COLO829 (cell line): ENCODE measurements at places on chromosomes 13 and 19.

DNA sequence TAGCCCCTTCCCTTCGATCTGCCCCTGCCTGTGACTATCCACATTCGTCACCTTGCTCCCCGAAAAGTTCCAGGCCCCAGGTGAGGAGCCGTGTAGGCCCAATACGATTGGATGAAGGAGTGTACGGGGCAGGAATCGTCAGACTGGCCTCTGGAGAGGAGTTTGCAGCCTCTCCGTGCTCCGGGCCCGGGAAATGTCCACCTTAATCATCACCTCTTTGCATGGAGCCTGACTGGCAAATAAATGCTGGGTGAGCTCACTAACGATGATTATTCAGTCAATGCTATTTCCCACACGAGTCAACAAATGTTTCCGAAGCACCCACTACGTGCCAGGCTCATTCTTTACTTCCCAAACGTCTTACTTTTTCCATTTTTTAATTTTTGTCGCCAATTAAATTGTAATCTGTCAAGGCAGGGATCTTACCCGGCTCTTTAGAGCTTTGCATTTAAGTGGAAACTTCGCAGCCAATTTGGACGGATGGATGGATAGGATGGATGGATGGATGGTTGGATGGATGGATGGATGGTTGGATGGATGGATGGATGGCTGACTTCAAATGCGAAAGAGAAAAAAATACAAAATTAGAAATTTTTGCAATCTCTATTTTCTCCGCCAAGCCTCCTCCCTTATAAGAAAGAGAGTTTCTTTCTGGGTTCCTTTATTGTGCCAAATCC is 45.8 kb downstream of the TGDS start:
- DNase-seq, result no peak

GRCh38 chr19:29645491-29645867 is 19.8 kb upstream of the PLEKHF1 start:
- DNase-seq, result no peak

DNA sequence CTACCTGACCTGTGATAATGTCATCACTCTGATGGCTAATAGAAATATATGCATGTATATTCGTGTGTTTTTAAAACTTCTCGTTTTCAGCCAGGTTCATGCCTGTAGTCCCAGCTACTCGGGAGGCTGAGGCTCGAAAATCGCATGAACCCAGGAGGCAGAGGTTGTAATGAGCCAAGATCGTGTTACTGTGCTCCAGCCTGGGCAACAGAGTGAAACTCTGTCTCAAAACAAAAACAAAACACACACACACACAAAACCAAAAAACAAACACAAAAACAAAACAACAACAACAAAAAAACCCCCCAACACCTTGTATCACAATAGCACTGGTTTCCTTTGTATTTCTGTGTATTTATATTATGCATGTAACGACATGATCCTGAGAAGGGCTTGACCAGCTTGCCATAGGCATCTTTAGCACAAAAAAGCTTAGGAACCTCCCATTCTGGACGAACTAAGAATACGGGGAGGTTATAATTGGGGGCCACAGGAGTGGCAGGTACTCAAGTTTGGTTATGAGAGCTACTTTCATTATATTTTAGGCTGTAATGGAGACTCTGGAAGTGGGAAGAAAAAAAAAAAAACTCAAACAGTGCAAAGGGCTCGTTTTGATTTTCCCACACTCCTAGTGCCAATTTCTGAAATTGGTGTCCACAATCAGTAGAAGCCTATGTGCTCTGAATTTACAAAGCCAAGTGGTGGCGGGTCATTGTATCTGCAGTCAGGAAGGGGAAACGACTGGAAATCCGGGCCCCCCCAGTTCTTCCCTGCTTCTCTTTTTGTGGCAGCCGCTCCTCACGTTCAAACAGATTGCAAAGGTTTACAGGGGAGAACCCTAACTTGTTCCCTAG is 1.2 kb upstream of the ACP7 start:
- DNase-seq, result no peak

- no peak for DNase-seq
These were observed 29.6 kb upstream of the CEACAM21 start for GRCh38 chr19:41546386-41546789.

- DNase-seq, result no peak
These were observed 28.5 kb downstream of the RFC3 start for GRCh38 chr13:33846303-33847062.

DNA sequence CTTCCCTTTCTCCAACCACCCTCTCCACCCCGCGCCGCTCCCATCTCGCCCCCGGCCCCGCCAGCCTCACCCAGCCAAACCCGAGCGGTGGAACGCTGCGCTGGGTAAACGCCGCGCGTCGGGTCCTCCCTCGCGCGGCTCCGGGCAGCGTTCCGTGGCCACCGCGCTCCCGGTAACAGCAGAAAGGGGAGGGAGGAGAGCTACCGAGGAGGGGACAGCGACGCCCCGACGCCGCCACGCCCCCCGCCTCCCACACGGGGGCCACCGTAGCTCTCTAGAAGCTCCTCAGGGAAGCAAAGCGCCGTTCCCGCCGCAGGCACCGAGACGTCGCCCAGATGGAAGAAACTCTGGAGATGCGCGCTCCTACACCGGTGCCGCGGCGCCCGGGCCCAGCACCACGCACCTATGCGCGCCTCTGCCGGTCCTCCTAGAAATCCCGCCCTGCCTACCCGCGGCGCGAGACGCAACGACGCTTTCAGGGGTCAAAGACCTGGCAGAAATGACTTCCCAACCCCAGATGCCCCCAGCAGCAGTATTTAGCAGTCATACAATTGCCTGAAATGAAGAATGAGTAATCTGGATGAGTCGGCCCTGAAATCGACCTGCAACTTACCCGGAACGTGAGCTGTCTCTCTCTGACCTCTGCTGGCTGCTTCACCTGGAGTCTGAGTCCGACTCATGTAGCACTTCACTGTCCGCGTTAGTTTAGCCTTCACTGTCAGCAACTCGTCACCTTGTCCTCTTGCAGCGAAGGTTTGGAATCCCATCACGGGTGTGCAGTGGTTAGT is at the start of gene RUBCNL:
Gene RUBCNL, minus strand, starts transcription at position 189 of the 788 bp plus-strand sequence. CDS start 14,777 bp downstream, outside the sequence.
- DNase-seq, result no peak

DNA sequence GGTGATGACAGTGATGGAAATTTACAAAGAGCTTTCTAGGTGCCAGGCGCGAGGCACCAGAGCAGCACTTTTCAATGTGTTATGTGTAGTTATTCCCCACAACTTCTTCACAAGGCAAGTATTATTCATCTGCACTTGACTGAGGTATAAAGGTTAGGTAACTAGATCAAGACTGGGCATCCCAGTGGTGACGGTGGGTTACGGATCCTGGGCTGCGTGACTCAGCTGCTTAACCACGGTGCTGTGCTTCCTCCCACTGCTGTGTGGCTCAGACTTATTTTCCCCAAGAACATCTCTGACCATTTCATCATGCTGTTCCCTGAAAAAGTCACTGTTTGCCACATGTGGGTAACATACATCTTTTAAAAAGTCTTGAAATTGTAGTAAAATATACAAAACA is 19.3 kb downstream of the EDDM13 start:
- no peak for DNase-seq

- no peak for DNase-seq
These were observed 50.5 kb downstream of the RFC3 start for GRCh38 chr13:33868343-33868994.

GRCh38 chr13:84607261-84608013 is 725.2 kb upstream of the SLITRK1 start:
- DNase-seq, result no peak

DNA sequence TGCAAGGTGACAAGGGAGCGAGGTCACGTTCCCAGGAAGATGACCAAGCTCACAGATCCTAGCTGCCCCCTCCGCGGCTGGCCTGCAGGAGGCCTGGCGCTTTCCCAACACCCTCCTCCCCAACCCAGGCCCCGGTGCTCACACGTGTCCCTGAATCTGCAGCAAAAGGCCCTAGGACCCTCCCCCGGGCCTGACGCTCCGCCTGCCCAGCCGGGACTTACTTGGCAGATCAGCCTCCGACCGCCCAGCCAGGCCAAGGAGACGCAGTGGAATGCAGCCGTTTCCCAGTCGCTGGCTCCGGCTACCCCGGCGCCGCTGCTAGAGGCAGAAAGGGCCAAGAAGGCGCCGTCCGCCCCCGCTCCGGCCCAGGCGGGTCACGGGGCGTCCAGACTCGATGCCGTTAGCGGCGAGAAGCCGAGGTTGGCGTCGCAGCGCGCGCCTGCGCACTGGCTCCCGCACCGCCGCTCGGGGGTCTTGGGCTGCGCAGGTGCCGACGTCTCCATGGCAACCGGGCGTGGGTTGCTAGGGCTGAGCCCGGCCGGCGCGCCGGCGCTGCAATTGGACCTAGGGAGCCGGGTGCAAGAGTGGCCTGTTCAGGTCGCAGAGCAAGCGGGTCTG is at the start of gene PNMA8A:
Gene PNMA8A, minus strand, starts transcription at position 448 of the 618 bp plus-strand sequence. CDS start 528 bp downstream, outside the sequence.
- no peak for DNase-seq

GRCh38 chr19:37467608-37468090 is 405 bp upstream of the ZNF569 start:
- DNase-seq, result no peak

DNA sequence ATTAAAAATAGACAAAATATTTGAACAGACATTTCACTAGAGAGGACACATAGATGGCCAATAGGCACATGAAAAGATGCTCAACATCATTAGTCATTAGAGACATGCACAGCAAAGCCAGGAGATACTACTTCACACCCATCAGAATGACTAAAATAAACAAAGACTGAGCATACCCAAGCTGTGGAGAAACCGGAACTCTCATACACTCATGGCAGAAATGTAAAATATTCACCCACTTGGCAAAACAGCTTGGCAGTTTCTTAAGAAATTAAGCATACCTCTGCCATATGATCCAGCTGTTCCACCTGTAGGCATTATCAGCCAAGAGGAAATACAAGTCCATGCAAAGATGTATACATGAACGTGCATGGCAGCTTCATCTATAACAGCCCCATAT is 213.4 kb downstream of the TSHZ3 start:
- DNase-seq, result no peak

- DNase-seq, result peak; percentile 84
These were observed 2.8 kb upstream of the CIRBP start for GRCh38 chr19:1266129-1266915.

DNA sequence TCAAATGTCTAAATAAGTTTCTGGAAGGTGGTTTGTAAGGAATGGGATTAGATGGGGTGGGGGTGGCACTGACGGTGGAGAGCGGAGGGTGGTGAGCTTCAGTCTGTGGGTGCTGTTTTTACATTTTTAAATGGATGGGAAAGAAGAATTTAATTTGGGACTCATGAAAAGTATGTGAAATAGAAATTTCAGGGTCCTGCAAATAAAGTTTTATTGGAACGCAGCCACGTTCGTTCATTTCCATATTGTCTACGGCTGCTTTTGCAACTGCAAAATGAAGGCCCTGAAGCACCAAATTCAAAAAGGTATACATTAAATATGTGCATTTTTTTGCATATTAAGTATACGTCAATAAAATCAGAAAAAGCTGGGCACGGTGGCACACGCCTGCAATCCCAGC is 9.9 kb downstream of the KANK2 start:
- no peak for DNase-seq

DNA sequence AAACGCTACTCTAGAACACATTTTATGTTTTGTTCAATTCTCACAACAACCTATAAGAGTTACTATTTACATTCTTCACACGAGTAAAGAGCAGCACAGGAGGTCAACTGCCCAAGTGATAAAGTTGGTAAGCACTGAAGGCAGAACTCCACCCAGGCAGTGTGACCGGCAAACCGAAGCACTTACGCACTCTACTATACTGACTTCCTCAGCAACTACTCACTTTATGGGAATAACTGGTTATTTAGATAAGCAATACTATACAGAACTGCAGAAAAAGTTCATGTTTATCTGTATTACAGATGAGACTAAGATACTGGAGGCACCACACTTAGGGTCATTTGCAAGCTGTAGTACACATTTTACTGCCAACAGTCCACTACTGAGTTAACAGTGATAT is 28.8 kb downstream of the FOXO1 start:
- no peak for DNase-seq

GRCh38 chr13:73419186-73419585 is 360.4 kb downstream of the KLF5 start:
- no peak for DNase-seq

- no peak for DNase-seq
These were observed 2.1 kb downstream of the SPIB start for GRCh38 chr19:50420808-50421207.

DNA sequence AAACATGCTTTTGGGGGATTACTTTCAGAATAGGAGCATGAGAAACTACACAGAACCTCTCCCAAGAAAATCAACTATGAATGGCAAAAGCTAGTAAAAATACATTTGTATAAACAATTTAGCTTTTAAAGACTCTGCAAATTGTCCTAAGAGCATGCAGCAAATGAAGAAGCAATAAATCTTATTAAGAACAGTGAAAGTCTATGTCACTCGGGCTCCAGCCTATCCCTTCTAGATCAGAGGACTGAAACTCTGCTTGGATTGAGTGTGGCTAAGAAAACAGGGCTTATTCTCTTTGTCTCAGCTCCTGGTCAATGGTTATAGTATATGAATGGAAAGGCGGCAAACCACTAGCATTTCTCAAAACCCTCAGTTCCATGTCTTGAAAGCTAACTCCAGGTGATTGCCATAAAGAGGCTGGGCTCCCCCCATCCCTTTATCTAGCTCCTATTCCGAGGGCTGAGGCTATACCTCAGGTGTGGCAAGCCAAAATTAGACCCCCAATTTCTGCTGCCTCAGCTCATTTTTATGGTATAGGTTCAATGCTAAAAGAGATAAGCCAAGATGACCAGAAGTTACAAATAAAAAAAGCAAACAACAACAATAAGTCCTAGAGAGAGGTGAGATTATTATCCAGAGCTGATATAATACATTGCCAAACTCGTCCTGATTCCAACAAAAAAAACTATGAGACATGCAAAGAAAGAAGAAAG is 953.2 kb downstream of the SLITRK6 start:
- no peak for DNase-seq
